Stimulated activated CD8-positive, alpha-beta memory T cell treated with anti-CD3 and anti-CD28 coated beads, Interleukin-4, amount 100 ng/mL, for 4 hours (primary cell): ENCODE measurements at places on chromosomes 4 and X.

DNA sequence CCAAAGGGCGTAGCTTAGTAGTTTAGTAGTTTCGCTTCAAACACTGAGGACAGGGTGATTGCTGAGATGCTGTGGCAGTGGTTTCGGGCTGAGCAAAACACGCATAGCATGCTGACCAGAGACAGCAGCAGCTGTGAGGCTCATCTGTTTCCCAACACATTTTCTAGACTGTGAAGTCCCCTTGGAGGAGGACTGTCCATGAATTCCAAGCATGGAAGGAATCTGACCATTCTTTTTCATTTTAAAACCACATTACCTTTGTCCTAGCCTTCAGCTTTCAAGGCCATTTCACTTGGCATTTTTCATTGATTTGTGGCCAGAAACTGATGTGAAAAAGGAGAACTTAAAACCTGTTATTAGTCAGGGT, 240.9 kb downstream of the PALLD start:
- no peak for DNase-seq

DNA sequence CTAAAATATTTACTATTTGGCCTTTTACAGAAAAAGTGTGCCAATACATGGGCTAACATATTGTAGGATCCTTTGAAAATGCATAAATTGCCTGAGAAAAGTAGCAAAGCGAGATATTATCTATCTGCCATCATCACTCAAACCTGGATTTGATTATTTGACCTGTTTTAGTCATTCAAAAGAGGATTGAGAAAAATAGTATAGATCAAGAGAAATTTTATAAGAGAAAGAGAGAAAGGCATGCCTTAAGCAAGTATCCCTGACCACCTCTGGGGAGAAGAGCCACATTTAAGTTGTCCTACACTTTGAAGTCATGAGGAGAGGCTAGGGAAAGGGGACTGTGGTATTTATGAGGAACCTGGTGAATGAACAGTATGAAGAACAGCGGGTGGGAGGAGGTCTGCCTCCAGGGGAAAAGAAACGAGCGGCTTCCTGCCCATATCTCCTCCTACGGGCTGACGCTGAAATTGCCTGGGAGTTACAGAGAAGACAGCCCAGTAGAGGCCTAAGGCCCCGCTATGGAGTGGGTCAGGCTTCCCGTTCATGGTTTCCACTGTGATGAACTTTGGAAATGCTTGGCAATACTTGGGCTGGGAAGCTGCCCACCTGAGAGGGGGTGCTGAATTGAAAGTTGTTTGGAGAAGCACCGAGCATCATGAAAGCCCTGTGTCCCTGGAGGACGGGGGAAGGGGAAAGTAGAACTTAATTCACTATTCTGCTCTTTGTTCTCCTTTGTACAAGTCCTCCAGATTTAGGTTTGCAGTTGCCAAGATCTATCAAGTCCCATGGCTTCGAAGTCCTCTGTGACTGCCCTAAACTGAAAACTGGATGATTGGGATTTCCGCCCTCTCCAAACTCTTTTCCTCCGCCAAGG, 106.9 kb upstream of the ACSL4 start:
- no peak for DNase-seq

GRCh38 chr4:169975838-169976796, 50.1 kb downstream of the MFAP3L start:
- DNase-seq = no peak

DNA sequence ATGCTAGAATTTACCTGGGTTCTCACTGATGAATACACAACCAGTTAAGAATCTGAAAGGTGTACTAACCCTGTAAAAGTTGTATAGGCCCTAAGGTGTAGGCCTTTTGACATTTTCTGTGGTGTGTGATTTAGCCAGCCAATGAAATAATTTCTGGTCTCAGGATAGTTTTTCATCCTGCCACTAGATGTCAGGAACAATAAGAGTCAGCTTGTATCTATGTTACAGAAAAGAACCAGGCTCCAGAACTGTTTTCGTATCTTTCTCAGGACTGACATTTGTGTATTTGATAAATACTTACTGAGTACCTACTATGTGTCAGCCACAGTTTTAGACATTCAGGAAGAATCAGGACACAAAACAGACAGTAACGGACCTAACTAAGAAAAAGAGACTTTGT, 673.6 kb upstream of the TENM3 start:
- no peak for DNase-seq

DNA sequence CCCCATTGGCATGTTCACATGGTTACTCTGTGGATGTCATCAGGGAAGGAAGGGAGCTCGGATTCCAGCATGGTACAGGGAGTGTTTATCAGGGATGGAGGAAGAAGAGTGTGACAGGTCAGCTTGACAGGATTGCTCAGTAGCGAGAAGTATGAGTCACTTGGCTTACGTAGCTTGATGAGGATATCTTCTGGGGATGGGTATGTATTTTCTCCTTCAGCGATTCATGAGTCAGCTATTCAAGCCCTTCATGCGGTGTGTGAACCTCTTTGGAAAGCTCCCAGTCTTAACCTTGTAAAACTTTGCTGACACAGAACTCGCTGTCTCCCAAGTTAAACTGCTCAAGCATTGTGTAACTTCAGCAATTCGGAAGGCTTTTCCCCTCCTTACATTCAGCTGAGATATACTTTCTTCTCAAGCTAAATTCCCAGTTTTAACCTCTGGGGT, 275.4 kb downstream of the ARHGAP10 start:
- no peak for DNase-seq

- DNase-seq = no peak
These were observed 48.5 kb downstream of the KLHL15 start for GRCh38 chrX:23978491-23978890.

GRCh38 chr4:25043548-25043947, 12.8 kb upstream of the LGI2 start:
- no peak for DNase-seq

GRCh38 chrX:114774691-114775090, 190.8 kb downstream of the HTR2C start:
- DNase-seq = no peak

- no peak for DNase-seq
These were observed 406.2 kb downstream of the TLL1 start for GRCh38 chr4:166279261-166279660.

DNA sequence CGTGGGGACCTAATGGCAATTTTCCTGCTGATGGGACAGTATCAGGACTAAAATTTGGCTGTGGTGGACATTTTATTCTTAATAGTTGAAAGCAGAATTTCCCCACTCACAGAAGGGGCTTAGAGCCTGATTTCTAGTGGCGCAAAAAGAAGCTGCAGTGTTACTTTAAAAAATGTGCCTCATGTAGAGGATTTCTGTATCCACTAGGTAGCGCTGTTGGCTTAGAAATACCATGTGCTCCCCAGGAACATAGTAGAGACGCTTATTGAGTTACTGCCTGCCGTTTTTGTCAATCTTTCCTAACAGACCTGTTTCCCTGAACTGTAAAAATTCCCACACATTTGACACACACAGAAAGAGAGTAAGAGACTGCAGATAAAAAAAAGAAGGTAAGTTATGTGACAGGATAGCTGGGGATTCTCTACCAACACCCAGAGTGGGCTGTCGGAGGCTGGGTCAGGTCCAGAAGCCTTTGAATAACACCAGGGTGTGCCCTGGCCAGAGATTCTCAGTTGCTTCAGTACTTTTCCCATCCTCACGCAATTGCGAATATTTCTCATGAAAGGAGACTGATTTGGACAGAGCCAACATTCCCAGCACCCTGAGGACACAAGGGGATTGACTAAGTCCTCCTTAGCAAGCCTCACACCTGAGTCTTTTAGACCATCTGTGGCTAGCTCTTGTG, 88.4 kb downstream of the ZXDA start:
- peak; percentile 0 for DNase-seq

GRCh38 chrX:68183612-68184214, 249.6 kb downstream of the OPHN1 start:
- no peak for DNase-seq

DNA sequence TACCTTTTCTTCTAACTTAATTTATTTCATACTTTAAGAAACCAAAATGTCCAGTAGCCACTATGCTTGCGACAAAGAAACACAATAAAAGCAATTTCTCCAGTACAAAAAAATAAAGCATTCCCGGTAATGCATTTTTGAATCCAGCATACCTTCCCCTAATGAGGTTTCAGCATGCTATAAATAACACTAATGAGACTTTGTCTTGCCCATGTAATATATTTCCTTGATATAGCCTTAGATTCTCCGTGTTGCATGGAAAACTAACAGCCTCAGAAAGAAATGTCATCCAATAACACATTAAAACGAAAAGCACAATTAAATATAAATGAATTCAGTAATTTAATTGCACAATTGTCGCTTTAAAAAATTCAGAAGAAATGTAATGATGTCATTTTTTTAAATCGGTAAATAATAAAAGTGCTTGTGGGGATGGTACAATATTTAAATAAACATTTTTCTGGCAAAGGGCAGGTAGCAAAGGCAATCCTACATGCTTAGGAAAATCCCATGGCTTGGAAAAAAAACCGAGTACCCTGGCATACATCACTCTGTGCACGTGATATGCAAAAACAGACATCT, 225.2 kb upstream of the PPARGC1A start:
- no peak for DNase-seq

- no peak for DNase-seq
These were observed 63.4 kb upstream of the KLF3 start for GRCh38 chr4:38600575-38600974.

- no peak for DNase-seq
These were observed 10.7 kb downstream of the PLS3 start for GRCh38 chrX:115571712-115572111.

- no peak for DNase-seq
These were observed 1026.6 kb downstream of the RAPGEF2 start for GRCh38 chr4:160129439-160129838.

- DNase-seq = no peak
These were observed 913 bp upstream of the PRDM8 start for GRCh38 chr4:80196259-80196921.

DNA sequence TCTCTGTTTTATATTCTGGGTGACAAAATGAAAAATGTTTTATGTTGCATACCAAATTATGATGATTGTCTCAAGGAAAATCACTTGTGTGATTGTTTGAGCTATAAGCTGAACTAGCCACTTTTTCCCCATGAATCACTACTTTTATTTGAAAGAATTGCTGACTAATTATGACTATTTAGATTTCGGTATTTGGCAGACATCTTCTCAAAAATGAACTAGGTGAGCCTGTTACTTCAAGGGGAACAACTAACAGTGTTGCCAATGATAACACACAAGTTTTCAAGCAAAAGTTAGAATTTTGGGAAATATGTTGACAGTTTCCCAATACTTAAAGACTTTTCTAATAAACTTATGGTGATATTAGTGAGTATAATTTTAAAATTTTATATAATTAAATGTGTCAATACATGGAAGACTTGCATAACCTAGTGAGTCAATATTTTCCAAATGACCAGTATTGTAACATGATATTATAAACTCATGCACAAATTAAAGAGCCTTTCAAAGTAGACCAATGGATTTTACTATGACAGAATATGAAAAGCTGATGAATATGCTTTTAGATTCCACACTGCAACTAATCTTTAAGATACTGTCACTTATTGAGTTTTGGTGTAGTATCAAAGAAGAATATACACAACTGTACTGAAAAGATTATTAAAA, 187.7 kb upstream of the GATB start:
- no peak for DNase-seq
